Neural progenitor cell (in vitro differentiated cells): ENCODE measurements at places on chromosomes 12 and 14.
A peak's percentile ranks its signal among the peaks of the same experiment; 100 is the strongest.

DNA sequence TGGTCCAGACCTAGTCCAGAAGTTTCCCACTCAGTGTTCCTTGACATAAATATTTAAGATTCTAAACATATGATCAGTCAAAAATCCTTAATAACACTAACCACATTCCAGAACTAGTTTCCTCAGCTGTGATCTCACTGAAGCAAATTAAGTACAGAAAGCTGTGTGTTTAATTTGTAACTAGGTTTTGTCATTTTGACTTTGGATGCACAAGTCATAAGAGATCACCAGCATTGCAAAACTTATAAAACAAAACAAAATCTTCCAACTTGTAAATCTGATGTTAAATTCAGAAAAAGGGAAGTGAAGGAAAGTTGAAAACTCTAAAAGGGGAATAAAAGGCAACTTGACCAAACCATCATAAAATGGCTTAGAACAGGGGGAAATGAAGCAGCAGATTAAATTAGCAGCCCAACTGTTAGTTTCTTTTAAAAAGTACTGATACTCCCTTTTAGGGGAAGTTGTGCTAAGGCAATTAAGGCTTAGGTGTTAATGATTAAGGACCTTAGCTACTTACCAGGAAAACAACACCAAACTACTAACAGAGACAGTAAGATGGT is 56.6 kb downstream of the SH2B3 start:
- DNase-seq, result no peak

- peak; percentile 73 for DNase-seq
Measured at GRCh38 chr12:54658306-54659264, 10.4 kb upstream of the DCD start.

- no peak for DNase-seq
Measured at GRCh38 chr12:49294804-49295081, 204 bp upstream of the PRPH start.

- DNase-seq, result no peak
Measured at GRCh38 chr12:9179781-9180180, 28.4 kb downstream of the PZP start.
